Stimulated activated CD4-positive, alpha-beta T cell treated with anti-CD3 and anti-CD28 coated beads, TNF-alpha, amount 100 ng/mL, for 1 hour (primary cell): ENCODE measurements at places on chromosomes 3 and 15.

DNA sequence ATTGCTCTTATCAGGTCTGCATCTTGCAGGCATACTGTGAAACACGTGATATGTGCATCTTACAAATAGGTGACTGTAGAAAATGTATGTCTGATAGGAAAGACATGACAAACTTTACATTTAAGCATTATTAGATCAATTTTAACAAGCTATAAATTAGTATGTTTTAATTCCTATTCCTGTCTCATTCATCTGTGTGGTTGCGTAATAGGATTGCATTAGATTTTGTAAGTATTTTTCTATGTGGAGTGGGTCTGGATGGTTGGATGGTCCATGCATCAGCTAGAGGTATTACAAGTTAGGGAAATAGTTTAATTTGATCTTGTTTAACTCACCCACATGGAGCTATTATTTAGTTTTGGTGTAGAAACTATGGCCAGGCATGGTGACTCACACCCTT, 18.8 kb downstream of the ASTE1 start:
- DNase-seq: no peak

GRCh38 chr3:67292356-67293121, 294.4 kb downstream of the KBTBD8 start:
- no peak for DNase-seq

- no peak for DNase-seq
Observed at GRCh38 chr15:88477904-88478303, 10.4 kb downstream of the MRPS11 start.

DNA sequence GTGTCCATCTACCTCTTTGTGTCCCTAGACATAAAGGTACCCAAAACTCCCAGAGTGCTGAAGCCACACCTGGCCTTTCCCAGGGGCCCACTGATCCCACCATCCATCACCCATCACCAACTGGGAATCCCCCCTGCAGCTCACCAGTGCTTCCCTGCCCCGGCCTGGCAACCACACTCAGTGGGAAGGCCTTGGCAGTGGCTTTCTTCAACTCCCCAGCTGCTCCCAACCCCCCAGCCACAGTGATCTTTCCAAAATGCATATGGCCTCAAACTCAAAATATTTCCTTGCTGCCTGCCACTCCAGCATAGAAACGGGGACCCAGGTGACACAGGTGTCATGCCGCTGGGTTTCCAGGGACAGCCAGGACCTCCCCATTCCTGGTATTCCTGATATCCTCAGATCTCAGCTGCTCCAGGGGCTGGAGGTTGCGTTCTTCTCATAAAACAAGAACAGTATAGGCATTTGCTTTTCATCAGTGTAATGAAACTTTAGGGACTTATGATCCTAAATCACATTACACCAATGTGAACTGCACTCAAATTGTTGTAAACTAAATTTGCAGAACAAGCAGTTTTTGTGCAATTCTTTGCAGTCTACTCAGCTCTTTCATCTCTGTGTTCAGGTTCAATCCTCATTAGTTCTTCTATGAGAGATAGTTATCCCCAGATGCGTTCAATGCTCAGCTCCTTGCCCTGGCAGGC, 1.3 kb downstream of the OCA2 start:
- DNase-seq: no peak

GRCh38 chr3:17740721-17741141, 1.7 kb downstream of the TBC1D5 start:
- no peak for DNase-seq
